ENCODE measurements at places on chromosomes 7 and 10.

GRCh38 chr7:33039257-33039902 is 23.2 kb downstream of the NT5C3A start:
- no peak for DNase-seq

- no peak for DNase-seq
Observed at GRCh38 chr7:84372155-84372621, 177.6 kb upstream of the SEMA3A start.

GRCh38 chr10:123129618-123130271 is 6.0 kb upstream of the HMX3 start:
- DNase-seq: no peak

DNA sequence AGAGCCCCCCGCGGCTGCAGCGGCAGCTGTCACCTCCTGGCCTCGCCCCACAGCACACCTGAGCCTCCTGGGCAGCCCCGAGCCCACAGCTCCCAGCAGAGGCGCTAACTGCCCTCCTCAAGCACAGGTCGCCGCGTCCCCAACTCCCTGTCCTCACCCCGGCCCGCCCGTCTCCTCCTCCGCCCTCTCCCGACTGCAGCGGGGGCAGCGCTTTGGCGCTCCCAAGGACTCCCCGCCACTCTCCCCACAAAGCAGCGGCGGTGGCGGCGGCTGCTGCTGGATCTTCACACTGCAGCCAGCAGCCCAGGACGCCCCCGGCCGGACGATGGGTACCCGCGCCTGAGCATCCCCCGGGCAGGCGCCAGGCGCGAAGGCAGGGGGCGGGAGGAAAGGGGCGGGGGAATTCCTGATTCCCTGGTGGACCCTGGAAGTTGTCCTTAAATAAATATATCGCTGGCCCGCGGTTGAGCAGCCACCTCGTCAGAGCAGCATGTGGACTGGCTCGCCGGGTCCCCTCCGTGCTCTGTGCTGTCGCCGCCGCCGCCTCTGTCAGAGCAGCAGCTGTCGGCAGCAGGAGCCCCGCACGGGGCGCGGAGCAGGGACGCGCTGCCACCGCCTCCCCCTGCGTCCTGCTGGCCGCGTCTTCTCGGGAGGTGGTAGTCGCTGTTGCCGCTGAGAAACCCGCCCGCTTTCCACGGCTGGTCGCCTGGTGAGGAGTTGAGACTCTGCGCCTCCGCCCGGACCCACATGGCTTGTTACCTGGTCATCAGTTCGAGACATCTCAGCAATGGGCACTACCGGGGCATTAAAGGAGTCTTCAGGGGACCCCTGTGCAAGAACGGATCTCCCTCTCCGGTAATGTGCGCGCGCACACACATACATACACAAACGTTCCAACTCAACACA is at the start of gene ZNF804B:
Gene ZNF804B (plus strand): TSS at position 471 of the 906 bp plus-strand sequence. CDS start 277 bp downstream, at position 748.
- DNase-seq: peak; percentile 43

DNA sequence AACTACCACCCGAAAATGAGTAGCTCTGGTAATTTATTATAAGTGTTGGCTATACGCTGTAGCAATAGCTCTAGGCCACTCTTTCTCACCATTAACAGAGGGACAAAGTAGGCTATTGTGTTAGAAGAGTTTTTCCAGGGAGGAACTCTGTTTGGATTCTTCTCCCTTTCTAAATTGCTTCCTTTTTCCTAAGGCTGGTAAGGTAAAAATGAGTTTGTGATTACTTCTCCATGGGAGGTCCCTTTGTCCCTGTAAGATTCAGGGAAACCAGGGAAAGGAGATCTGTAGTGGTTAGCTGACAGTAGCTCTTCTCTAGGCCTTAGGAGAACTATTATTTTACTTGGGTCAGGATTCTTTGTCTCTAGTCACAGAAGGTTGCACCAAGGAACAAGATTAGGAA is 23.2 kb upstream of the SEMA3E start:
- no peak for DNase-seq

DNA sequence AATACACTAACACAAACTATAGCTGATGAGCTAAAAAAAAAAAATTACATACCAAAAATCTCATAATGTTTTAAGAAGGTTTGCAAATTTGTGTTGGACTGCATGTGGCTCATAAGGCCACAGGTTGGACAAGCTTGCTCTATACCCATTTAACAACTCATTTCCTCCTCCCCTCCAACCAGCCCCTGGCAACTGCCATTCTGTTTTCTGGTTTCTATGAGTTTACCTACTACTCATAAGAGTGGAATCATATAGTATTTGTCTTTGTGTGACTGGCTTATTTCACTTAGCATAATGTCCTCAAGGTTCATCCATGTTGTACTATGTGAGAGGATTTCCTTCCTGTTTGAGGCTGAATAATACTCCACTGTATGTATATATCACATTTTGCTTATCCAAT is 100.4 kb upstream of the ARHGAP21 start:
- no peak for DNase-seq

GRCh38 chr7:18068745-18069144 is 41.1 kb upstream of the PRPS1L1 start:
- DNase-seq: no peak

GRCh38 chr7:127625331-127625730 is 7.4 kb upstream of the PAX4 start:
- DNase-seq: no peak

DNA sequence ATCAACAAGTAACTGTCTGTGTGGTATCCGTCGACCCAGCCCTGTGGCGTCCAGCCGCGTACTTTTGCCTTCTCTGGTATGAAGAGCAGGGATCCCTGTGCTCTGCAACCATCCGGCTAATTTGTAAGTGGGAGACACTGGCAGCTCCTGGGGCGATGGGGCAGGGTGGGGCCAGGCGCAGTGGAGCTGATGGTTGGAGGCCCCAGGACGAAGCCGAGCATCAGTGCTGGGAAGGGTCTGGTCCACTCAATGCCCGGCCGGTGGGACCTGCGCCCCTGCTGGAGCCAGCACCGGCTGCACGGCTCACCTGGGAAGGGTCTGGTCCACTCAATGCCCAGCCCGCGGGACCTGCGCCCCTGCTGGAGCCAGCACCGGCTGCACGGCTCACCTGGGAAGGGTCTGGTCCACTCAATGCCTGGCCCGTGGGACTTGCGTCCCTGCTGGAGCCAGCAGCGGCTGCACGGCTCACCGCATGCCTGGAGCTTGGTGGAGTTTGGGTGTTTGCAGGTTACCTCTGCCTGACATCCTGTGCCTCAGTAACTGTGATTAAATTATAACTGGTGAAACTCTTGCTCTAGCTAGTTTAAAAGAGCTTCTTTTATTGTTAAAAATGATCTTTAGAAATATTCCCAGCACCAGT is 96.1 kb downstream of the NKX6-2 start:
- no peak for DNase-seq

GRCh38 chr7:102925976-102926782 is 13.4 kb downstream of the LRRC17 start:
- no peak for DNase-seq

DNA sequence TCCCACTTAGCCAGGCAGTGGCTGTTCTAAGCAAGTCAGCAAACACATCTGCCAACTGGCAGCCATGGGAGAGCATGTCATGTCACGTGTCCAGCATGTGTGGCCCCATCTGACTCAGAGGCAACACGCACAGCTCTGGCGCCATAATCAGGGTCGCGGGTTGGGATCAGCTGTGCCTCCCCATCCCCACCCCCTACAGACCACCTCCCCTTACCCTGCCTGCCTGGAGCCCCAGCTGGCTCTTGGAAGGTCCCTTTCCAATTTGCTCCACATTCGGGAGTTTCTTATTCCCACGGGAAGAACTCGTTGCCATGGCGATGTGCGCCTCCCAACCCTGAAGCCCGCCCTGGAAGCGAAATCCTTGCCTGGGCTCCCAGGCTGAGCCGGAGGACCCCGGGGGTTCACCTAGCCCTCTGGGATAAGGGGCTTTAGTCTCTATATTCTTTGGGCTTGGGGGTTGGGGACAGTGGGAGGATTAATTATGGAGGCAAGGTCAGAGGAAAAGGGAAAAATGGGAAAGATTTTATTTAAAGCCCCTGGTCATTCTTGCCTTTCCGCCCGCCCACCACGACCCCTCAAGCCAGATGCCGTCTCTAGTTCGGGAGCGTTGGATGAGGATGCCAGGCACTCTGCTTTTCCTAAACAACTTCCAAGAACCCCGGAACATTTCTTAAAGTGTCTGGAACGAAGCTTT is 283.7 kb downstream of the ZEB1 start:
- no peak for DNase-seq

GRCh38 chr10:117796130-117796745 is 250.5 kb downstream of the RAB11FIP2 start:
- DNase-seq: peak; percentile 31

DNA sequence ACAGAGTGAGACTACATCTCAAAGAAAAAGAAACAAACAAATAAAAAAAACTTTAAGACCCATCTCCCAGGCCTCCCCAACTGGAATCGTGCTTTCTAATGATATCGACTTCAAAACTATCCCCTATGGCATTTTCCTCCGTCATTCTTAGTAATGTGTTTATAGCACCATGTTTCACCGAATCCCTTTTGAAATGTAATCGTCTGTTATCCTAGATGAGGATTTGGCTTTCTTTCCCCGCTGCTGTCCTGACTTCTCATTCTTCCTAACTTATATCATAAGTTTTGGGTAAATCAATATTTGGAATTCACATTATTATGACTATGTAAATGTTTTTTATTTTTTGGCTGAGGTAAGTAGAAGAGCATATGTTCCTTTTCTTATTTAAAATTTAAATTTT is 77.2 kb upstream of the ARHGAP21 start:
- DNase-seq: no peak

DNA sequence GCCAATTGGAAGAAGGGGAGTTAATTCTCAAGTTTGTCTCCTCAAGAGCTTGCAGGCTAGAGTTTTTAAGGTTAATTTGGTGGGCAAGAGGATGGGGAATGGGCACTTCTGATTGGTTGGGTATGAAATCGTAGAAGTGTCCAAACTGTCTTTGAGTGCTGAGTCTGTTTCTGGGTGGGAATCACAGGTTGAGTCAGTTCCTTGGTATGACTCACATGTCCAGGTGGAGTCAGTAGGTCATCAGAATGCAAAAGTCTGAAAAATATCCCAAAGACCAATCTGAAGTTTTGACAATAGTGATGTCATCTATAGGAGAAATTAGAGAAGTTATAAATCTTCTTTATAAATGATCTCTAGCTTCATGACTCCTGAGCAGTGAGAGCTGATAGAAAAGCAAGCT is 1252.2 kb downstream of the REEP3 start:
- DNase-seq: no peak

DNA sequence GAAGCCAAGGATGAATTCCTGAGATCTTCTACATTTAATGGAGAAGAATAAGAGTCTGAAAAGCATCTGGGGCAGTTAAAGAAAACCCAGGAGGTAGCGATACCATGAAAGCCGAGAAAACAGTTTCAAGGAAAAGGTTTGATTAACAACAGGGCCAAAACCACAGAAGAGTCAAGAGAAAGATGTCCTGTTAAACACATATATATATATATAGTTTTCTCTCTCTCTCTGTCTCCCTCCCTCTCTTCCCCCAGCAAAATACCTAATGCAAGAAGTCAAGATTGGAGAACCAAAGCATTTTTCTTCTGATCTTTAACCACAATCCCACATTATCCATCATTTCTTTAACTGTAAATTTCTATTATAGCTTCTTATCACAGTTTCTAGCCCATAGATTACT is 261.4 kb downstream of the SNX13 start:
- no peak for DNase-seq

- no peak for DNase-seq
Observed at GRCh38 chr7:122070834-122071233, 73.2 kb downstream of the AASS start.

DNA sequence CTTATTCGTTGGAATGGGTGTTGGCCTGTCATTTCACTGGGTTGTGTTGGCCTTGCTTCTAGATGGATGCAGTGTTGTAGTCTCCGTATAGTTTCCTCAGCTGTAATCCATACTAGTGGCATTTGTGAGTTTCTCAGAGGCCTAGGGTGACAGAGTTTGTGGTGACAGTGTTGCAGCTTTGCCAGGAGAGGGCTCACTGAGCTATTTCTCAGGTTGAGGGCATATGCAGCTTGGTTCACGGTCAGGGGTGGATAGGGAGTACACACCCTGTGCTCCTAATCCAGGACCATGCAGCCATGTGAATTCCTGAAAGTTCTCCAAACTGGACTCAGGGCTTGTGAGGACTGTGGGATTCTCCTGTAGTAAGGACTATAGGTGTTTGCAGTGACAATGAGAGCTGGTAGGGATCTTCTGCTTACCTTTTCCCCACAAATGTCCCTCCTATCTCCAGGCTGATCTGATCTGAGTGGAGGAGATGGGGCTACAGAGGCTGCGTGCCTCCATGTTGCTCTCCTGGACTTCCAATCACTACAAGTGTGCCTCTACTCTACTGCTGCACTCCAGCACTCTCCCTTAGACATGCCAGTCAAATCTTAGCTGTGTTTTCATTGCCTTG is 229.0 kb downstream of the STK31 start:
- DNase-seq: peak; percentile 64

- DNase-seq: no peak
Observed at GRCh38 chr10:34698248-34698831, 116.8 kb downstream of the PARD3 start.

DNA sequence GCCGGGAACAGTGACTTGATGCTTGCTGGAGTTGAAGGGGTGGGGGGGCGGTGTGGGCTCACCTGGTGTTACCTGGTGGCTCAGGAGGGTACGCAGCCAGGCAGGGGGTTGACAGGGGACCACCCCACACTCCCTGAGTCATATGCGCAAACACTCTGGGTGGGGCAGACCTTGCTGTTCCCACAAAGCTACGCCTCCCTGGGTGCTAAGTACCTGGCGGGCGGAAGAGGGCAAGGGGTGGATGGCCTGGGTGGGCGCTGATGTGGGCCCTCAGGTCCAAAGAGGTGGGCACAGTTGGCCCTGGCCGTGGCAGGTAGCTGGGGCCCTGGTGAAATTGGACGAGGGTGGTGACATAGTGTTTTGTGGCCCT is 13.9 kb downstream of the STX1A start:
- DNase-seq: no peak

DNA sequence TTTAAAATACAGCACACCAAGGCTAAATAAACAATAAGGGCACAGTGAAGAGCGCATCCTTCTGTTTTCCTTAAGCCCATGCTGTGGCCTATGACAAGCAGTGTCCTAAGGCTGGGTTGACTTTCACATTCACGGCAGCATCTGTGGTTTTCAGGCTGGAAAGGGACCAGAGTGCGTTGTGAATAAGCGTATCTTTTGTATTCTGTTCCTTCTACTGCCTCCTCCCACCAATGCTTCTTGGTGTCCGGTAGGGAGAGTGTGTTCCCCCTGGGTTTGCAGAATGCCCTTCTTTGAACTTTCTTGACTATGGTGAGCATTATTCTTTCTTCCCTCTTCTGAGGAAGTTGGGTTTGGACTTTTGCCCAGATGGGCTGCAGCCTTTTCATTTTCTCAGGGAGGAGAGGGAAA is 73.6 kb downstream of the ABCA13 start:
- DNase-seq: no peak

DNA sequence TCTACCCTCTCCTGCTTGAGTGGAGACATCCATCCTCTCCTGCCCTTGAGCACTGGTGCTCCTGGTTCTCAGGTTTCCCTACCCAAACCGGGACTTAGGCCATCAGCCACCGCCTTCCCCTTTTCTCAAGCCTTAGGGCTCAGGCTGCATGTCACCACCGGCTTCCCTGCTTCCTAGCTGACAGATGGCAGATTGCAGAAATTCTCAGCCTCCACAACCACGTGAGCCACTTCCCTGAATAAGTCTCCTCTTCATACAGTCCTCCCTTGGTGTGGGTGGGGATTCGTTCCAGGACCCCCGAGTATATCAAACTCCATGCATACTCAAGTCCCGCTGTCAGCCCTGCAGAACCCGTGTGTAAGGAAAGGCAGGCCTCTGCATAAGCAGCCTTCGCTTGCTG is 203.5 kb upstream of the ZNF32 start:
- DNase-seq: no peak

- DNase-seq: no peak
Observed at GRCh38 chr7:1810521-1810920, 140.4 kb downstream of the ELFN1 start.

GRCh38 chr7:88111140-88111743 is 108.6 kb downstream of the SRI start:
- peak; percentile 42 for DNase-seq

Measured in HEK293T (cell line).